ENCODE measurements at places on chromosomes 11 and 22.

DNA sequence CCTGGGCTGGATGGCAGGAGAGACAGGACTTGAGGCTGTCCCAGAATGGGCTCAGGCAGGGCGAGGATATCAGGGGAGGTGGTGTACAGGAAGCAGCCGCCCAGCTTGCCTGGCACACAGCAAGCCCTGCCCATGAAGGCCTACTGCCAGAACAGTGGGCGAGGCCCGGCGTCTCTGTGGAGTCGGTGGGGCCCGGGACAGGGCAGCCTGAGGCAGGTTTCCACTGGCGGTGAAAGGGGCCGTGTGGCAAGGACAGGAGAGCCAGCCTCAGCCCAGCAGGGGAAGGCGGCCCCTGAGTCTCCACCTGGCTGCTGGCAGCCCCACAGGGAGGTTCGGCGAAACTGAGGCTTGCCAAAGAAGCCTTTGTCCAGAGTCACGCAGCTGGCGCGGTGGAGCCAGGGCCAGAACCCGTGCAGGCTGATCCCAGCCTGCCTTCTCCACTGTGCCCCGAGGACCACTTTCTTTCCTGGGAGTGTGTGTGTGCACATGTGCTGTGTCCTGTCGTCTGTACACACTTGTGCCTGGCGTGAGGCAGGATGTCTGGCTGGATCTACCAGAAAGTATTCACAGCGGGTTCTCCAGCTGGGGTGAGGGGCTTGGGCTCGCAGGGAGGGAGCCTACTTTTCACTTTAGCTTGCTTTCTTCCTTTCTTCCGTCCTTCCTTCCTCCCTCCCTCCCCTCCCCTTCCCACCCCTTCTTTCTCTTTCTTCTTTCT, 1.2 kb downstream of the TSPO start:
- no peak for DNase-seq

DNA sequence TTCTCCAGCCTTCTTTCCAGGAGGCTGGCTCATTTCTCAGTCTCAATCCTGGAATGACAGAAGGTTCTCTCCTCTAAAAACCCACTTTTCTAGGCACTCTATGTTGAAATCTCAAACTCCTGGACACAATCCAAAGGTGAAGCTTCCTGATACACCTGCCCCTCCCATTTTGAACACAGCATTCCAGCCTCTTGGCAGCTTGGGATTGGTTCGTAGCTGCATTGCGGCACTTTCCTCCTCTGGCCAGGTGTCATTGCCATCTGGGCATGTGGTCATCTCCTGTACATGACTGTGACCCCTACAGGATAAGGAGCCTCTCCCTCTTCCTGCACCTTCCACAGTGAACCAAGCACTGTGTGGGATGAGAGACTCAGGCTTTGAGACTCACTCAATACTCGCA, 230.2 kb upstream of the B3GAT1 start:
- no peak for DNase-seq

DNA sequence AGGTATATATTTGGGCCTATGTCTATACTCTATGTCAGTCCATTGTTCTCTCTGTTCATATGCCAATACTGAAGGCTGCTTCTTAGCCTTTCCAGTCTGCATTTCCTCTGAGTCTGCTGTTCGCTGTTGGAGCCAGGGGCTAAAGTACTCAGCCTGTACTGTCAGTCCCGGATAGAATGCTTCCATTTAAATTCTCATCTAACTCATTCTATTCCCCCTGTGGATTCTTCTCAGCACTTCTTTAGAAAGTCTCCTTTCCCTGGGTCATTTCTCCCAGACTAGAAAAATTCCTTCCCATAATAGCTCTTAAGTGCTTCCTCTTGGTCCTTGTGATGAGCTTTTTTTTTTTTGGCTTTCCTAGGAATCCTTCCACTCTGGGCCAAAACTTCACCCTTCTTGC, 293.1 kb downstream of the KIRREL3 start:
- no peak for DNase-seq

- peak; percentile 97 for DNase-seq
Observed at GRCh38 chr11:71787098-71787823, 45.7 kb upstream of the DEFB108B start.

GRCh38 chr11:34928268-34928959, 12.0 kb downstream of the PDHX start:
- DNase-seq: no peak

GRCh38 chr11:84408946-84409411, 1122.8 kb upstream of the CCDC90B start:
- DNase-seq: no peak

DNA sequence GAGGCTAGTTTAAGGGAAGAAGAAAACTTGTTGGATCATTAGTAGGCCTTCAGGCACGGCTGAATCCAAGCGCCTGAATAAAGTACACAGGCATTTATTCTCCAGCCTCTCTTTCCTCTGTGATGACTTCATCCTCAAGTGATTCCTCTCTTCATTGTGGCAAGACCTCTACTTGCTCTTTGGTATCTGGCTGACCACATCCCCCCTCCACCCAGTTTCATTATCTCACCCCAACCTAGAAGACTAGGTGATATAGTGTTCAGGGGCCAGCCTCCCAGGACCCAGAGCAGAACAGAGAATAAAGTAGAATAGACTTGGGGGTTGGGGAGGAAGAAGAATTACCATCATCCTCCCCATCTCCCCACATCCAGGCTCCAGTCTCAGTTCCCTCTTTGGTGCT, 189.3 kb downstream of the MIAT start:
- DNase-seq: no peak

GRCh38 chr11:35163209-35163608, 24.2 kb downstream of the CD44 start:
- no peak for DNase-seq

GRCh38 chr22:48244388-48245195, 1482.1 kb downstream of the TBC1D22A start:
- DNase-seq: no peak

GRCh38 chr11:8501836-8502235, 92.2 kb downstream of the STK33 start:
- no peak for DNase-seq

GRCh38 chr11:112828421-112828820, 132.8 kb upstream of the NCAM1 start:
- DNase-seq: no peak

- no peak for DNase-seq
Observed at GRCh38 chr22:22512951-22513350, 4.4 kb upstream of the ZNF280B start.

DNA sequence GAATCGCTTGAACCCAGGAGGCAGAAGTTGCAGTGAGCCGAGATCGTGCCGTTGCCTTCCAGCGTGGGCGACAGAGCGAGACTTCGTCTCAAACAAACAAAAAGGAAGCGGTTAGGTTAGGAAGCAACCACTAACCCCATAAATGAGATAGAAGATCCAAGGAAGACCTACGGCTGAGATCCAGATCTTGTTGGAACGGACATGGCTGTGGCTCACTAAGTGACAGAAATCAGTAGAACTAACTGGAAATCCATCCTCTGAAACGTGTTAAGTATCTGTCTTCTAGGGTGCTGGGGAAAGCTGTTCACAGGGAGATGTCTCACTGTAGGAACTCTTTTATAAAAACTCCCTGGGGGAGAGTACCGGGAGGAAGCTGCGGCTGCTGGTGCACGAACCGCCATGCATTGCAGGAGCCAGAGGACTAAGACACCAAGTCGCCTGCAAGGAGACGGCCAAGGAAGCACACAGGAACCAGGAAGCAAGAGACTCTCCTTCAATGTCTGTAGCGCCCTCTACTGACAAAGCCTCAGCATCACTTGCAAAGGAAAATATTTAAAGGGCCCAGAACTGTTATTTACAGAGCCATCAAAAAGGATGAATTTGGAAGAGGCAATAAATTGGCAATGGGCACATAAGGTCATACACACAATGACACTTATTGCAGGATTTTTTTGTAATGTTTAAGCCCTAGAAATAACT, 16.9 kb upstream of the SPTY2D1 start:
- DNase-seq: peak; percentile 66

GRCh38 chr11:76054330-76054729, 152.0 kb downstream of the WNT11 start:
- no peak for DNase-seq

GRCh38 chr22:38870312-38870741, 1.7 kb downstream of the CBX6 start:
- DNase-seq: peak; percentile 95

- no peak for DNase-seq
Observed at GRCh38 chr22:39980596-39980995, 14.2 kb upstream of the FAM83F start.

DNA sequence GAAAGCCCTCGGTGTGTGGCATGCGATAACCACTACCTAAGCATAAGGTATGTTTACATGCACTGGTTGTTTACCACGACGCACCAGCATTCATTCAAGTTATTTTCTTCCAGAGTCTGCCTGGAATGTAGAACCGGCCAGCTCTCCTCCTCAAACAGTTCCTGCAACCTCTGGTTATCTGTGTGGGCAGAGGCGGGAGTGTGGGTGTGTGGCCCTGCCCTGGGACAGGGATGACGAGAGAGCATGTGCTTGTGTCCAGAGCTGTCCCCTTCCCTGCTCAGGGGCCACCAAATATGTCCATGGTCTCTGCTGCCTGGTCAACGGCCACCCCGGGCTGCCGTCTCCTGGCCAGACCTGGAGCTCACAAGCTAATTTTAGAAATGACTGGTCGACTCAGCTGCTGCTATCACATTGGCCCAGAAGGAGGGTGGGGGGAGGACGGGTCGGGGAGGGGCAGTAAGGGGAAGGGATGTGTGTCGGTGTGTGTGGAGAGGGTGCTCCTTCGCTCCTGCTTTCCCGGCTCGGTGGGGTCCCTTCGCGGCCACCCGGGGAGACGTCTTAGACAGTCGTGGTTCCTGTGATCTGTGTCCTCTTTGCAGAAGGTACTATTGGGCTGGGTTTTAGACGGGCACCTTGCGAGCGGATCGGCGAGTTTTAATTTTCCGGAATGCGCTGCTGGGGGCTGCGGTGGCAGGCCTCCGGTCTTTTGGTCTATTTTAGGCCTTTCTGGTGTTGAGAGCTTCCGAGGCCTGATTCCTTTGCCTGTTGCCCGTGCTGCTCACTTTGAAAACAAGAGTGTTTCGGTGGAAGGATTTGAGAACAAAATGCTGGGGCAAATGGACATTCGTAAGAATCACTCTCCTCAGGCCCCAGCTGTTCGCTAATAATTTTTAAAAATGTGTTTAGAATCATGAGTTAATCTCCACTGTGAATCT, at the start of gene MYO18B:
TSS of gene MYO18B (plus strand) at position 497 of the 935 bp plus-strand sequence. CDS start 18,905 bp downstream, outside the sequence.
- DNase-seq: no peak

DNA sequence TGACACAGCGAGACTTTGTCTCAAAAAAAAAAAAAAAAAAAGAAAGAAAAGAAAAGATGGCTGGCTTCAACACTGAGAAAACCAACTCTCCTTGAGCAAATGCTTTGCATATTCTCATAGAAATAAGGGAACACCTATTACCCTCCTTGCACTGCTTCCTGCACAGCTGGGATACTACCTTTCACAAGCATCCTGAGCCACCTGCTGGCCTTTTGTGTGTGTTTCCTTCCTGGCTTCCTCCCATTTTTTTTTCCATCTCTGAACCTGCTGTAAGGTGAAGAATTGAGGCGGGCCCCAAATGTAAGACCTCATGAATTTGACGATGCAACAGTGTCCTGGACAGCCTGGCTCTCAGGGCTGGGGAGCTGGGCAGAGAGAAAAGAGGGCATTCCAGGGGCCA, 1.9 kb upstream of the RFPL3 start:
- peak; percentile 42 for DNase-seq

DNA sequence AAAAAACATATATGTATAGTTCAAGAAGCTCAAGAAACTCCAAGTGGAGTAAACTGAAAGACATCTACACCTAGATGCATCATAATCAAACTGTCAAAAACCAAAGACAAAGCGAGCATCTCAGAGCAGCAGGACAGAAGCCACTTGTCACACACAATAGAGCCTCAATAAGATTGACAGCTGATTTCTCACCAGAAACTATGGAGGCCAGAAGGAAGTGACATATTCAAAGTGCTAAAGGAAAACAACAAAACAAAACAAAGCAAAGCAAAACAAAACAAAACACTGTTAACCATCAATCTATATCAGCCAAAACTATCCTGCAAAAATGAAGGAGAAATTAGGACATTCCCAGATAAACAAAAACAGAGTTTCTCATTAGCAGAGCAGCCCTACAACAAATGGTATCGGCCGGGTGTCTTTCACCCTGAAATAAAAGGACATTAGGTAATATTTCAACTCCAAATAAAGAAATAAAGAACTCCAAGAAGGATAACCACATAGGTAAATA, 65.8 kb upstream of the SEPTIN5 start:
- no peak for DNase-seq

DNA sequence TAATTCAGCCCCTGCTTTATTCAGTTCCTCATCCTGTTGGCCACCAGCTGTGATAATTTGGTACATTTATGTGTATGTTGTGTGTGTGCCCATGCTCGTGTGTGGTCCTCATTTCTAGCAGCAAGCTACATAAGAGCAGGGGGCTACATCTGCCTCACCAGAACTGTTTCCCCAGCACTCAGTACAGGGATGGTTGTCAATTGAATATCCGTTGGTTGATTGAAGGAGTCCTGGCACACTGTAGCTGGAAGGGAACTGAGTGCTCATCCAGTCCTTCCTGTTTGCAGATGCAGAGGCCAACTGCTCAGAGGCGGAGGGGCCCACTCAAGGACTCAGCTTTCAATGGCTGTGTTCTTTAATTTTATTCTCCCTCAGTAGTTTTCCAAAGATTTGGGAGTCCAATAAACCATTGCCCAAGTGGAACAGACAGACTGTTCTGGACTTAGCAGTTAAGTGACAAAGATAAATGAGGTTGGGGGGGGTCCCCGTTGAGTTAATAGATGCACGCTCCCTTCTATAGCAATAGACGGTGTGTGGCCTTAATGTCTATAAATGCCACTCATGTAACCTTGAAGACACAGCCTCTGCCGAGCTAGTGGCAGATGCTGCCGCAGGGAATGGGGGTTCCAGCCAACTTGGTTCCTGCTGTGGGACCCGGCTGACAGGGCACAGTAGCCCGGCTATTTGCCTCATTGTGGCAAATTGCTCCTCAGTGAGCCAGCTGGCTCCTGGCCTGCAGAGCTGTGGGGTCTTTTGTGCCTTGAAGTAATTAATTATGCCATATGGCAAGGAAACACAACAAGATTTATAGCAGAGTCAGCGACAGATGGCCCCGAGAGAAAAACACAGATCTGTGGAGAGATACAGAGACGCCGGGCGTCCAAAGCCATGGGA, 71.4 kb upstream of the GRK3 start:
- no peak for DNase-seq

GRCh38 chr11:20000351-20001134, 159.7 kb downstream of the DBX1 start:
- DNase-seq: peak; percentile 83

GRCh38 chr11:71309611-71310010, 57.2 kb upstream of the SHANK2 start:
- DNase-seq: no peak

DNA sequence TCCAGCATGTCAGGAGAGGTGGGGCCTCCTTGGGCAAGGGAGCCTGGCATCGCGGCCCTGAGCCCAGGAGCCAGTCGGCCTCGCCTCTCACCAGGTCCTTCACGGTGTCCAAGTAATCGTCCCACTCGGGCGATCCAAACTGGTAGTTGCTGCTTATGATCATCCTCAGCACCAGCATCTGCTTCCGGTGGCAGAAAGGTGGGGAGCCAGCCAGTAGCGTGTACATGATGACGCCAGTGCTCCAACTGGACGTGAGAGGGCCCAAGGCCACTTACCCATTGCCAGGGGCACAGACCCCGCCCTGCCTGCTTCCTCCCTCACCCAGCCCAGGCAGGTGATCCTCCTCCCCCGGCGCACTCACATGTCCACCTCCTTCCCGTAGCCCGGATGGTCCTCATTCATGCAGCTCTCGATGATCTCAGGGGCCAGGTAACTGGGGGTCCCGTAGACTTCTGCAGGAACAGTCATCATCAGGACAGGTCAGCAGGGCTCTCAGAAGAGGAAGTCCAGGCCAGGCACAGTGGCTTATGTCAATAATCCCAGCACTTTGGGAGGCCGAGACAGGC, 214.7 kb downstream of the OR4C45 start:
- no peak for DNase-seq

- DNase-seq: no peak
Observed at GRCh38 chr11:3370311-3370870, 8.6 kb downstream of the ZNF195 start.

Data from WTC11 (cell line).